ENCODE measurements at places on chromosomes 13 and 19. TPM values are rescaled to one million over a fixed set of nuclear protein-coding genes. Genes with fewer than 3 reads are reported as not detected.

DNA sequence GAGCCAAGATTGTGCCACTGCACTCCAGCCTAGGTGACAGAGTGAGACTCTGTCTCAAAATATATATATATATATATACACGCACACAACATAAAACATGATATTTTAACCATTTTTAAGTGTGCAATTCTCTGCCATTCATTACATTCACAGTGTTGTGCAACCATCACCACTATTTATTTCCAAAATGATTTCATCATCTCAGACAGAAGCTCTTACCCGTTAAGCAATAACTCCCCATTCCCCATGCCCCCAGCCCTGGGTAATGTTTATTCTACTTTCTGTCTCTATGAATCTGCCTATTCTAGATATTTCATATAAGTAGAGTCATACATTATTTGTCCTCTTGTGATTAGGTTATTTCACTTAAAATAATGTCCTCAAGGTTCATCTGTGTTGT, 20.3 kb downstream of the WDR88 start:
- no peak for DNase-seq

GRCh38 chr13:81771951-81772350, 1431.0 kb upstream of the SPRY2 start:
- DNase-seq, result no peak

DNA sequence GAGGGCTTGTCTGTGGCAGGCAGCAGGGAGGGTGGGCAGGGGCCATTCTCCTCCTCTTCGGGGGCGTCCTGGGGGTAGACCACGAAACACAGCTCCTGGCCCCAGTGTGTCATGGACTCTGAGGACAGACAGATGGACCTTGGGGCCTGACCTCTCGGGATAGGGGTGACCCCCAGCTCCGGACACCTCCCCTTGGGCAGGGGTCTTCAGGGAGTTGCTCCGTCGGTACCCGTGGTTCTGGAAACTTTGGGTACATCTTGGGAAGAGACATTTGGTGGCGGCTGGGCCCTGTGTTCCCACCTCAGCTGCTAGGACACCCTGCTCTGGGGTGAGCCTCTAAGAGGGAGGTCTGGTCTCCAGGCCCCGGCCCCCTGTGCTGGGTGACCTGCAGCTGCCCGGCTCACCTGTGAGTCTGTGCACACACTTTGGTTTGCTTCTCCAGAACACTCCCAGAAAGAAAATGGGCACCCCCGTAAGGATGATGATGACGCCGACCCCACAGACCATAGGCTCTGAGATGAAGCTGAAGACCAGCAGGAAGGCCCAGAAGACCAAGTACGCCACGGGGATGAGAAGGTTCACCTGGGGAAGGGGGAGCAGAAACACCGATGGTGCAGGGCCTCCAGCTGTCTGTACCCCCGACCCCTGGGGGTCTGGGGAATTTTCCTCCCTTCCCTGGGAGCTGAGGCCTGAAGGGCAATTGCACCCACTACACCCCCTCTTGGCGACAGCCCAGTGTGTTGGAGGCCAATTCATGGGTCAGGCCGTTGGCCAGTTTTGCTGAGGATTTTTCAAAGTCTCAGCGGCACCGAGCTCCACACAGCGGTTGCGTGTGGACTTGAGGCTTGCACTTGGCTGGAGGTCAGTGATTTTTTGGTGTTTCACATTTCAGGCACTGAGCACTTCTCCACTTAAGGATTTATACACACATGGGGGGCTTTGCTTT, 15.0 kb downstream of the LRP3 start:
- no peak for DNase-seq

- no peak for DNase-seq
Measured at GRCh38 chr13:97582170-97582569, 148.2 kb downstream of the RAP2A start.

GRCh38 chr19:17184371-17184841, 30.8 kb upstream of the USE1 start:
- DNase-seq, result no peak

The C5AR2 gene
- 1.2 TPM for total RNA-seq

DNA sequence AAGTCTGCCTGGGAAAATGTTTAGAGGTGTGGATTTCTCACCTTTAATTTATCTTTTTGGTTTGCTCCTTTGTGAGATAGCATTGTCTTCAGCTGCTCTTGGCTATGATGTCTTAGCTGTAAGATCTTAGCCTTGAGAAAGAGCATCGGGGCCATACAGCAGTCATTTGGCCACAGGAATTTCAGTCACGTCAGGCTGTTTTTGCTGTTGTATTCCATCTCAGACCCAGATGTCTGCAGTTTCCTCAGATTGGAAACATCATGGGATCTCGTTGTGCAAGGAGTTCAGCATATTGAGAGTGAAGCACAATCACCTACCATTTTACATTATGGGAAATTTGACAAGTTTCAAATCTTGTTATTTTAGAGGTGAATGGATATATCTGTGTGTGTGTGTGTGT, 89.3 kb upstream of the C1QTNF9B start:
- DNase-seq, result peak; percentile 81

GRCh38 chr13:67736646-67737420, 506.7 kb upstream of the PCDH9 start:
- DNase-seq, result peak; percentile 72

- peak; percentile 52 for DNase-seq
Measured at GRCh38 chr13:30872685-30873461, 33.2 kb upstream of the MEDAG start.

- no peak for DNase-seq
Measured at GRCh38 chr13:113471844-113472243, 18.6 kb upstream of the ADPRHL1 start.

The SOX1 gene
- not detected for total RNA-seq

DNA sequence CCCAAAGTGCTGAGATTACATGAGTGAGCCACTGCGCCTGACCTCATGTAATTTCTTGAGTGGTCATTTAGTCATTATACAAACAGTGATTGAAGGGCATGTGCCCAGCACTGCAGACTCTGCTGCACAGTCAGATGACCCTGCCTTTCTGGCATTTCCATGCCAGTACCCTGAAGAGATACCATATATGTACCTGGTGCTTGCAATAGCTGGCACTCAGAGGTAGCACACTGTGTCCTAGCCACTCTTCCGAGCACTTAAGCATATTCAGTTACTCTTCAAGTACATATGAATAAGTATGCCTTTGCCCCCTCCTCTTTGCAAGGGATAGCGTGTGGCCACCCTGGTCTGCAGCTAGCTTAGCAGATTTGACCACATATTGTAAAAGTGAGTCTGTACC, 15.5 kb downstream of the STX10 start:
- DNase-seq, result no peak

- no peak for DNase-seq
Measured at GRCh38 chr13:80180740-80181355, 160.1 kb downstream of the SPRY2 start.

The NLRP9 gene
- not detected for total RNA-seq

GRCh38 chr13:81393721-81394120, 1052.8 kb upstream of the SPRY2 start:
- DNase-seq, result no peak

The C19orf33 gene
- 18.3 TPM for total RNA-seq

- DNase-seq, result no peak
Measured at GRCh38 chr13:50131920-50132903, 117.0 kb downstream of the KCNRG start.

The ZNF611 gene
- total RNA-seq, result 12.1 TPM

DNA sequence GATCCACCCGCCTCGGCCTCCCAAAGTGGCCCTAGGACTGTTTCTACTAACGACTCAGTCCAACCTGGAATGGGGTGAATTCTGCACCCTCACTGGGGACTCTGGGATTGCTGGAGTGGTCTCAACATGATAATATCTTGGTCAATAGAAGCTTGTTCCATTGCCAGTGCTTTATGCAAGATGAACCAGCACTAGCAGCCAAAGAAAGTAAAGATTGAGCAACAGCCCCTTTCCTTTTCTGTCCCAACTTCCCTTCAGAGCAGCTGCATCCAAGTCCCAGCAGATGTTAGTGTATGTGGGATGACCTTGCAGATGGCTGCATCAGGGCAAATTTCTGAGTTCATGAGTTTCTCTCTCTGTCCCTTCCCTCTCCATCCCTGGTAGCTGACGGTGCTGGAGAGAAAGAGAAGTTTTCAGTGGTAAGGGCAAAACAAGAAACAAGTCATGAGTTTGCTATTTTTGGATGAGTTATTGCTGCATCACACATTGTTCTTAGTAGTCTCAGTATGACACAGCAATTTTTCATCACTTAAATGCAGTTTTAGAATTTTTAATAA, 183.6 kb upstream of the EDNRB start:
- DNase-seq, result peak; percentile 65

GRCh38 chr19:43672061-43672679, 2.2 kb upstream of the PLAUR start:
- no peak for DNase-seq

GRCh38 chr13:39888865-39889810, 233.7 kb downstream of the COG6 start:
- no peak for DNase-seq

The FPR1 gene
- 9.5 TPM for total RNA-seq

The ZNF439 gene
- total RNA-seq, result 8.4 TPM

The NMRK2 gene
- 3.6 TPM for total RNA-seq

DNA sequence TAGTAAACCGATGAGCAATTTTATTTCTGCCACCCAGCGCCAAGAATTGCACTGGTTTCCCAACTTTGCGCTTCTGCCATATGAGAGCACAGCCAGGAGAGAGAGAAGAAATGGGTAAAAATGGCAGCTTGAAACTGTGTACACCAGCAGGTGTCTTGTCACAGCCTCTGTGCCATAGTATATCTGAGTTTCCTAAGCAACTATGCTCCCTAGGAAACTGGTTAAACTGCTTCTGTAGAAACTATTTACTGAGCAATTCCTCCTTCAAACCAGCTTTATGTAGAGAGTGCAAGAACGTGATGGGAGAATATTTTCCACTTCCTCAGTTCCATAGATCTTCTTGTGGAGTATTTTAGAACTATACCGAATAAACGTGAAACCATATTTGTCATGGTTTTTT, 1361.3 kb downstream of the PCDH9 start:
- no peak for DNase-seq
